CD4-positive, alpha-beta T cell treated with Interleukin-6 at 100 ng/mL for 8 hours (primary cell): ENCODE measurements at places on chromosomes 6 and 20.

DNA sequence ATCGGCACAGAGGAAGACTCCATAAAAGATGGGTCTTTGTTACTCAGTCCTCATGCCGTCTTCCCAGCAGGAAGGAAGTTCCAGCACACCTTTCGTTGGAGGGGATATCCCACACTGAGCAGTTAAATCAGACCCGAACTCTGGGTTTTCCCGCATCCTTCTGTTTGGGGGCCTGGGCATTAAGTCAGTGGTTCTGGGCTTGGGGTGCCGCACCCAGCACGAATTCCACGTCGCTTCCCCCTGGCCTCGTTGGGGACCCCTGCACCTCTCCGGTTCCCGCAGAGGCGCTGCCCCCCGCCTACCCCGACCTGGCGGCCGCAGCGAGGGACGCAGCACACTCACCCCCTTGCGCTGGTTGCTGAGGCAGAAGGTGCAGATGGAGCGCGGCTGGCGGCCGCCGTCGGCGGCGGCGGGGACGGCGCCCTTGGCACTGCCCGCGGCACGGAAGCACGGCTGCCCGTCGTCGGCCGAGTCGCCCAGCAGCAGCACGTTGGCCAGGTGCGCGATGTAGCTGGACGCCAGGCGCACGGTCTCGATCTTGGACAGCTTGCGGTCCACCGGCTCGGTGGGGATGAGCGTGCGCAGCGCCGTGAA, 641 bp downstream of the TCF15 start:
- DNase-seq: no peak

- no peak for DNase-seq
Measured at GRCh38 chr6:130206479-130206878, 16.3 kb downstream of the SAMD3 start.

DNA sequence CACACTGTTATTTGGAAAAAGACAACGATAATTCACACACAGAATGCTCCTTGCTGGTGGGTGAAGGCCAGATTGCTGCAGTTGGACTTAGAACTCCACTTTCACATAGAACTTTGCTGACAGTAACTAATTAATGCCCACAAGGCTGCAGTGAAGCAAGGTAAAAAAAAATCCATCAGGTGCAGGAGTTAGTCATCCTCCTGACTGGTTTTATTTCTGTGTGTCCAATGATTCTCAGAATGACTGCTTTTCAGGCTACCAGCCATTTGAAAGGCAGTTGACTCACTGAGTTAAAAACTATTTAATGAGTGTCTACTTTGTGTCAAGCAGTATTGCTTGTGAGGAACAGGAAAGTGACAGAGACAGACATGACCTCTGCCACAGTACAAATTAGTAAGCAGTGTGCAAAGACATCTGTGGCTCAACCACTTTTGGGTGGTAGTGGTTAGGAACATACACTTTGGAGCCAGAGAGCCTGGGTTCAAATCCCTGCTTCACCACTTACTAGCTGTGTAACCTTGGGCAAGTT, 41.9 kb downstream of the ELOVL5 start:
- peak; percentile 32 for DNase-seq

DNA sequence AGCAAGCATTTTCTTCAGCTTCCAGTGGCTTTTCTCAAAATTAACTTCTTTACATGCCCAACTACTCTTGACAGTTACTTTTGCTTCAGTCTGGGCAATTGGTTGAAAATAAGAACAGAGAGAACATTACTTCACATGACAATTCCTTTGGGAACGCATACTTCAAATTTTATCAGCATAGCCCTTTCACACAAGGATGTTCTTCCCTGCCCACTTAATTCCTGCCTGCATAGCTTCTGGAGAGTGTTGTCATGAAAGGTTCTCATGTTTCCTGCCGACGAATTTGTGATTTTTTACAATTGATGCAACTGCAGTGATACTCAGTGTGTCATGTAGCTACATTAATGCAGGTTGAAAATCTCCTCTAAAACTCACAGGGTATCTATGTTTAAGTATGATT, 22.0 kb upstream of the SNRNP48 start:
- no peak for DNase-seq
